ENCODE measurements at places on chromosomes 7 and 10.

- no peak for DNase-seq
Observed at GRCh38 chr7:139572704-139573385, 49.4 kb downstream of the CLEC2L start.

DNA sequence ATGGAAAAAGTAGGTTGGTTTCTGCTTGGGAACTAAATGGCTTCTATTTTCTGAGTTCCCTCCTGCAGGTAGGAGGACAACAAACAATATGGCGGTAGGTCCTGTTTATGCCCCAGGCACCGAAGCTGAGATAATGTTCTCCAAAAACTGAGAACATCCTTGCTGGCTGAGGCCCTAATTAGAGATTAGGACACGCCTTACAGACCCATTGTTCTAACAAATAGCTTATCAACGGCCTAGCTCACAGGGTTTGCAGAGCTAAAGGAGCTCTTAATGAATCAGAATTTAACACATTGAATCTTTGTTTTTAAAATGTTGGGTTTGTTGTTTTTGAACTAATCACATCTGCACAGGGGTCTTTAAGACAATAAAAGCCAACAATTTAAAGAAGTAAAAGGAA, 37.0 kb downstream of the HTR5A start:
- no peak for DNase-seq

DNA sequence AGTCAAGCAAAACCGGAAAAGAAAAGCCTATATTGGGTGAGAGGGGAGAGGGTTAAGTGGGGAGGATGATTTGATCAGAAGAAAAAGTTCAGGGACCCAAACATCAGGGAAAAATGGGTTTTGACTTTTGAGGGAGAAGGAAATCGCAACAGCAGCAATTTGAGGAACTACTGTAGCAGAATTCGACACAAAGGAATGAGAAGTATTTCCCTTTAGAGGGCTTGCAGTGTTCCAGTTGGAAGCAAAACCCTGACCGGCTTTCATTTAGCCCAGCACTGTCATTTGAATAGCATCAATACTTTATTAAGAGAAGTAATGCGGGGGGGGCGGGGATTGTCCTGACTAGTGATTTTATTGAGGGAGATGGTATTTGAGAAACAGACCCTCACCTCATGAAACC, 37.2 kb upstream of the GATA3 start:
- DNase-seq, result no peak

DNA sequence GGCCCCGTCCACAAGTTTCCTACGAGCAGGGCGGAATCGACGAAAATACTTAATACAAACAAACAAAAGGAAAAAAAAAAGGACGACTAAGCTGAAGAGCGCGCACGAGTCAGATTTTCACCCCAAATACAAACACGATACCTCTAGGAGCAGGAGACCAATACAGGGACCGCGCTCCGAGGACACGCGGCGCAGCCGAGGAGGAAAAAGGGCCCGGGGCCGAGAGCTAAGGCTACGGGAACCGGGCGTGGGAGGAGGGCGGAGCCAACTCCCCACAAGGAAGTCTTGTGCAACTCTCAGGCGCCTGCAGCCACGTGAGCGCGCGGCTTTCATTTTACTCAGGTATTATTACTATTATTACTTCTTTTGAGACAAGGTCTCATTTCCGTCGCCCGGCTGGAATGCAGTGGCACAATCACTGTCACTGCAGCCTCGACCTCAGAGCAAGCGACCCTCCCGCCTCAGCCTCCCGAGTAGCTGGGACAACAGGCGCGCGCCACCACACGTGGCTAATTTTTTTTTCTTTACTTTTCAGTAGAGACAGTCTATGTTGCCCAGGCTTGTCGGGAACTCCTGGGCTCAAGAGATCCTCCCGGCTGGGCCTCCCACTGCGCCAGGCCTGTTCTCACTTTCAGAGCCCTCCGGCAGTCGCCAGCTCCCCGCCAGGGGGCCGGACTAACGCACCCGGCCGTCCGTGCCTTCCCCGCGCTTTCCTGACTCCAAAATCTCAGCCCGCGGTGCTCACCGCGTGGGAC, 1.2 kb downstream of the HNRNPF start:
- DNase-seq, result peak; percentile 57

GRCh38 chr10:63633677-63634487, 112.7 kb downstream of the REEP3 start:
- DNase-seq, result peak; percentile 7

- DNase-seq, result no peak
Observed at GRCh38 chr7:84507529-84507928, 312.9 kb upstream of the SEMA3A start.

DNA sequence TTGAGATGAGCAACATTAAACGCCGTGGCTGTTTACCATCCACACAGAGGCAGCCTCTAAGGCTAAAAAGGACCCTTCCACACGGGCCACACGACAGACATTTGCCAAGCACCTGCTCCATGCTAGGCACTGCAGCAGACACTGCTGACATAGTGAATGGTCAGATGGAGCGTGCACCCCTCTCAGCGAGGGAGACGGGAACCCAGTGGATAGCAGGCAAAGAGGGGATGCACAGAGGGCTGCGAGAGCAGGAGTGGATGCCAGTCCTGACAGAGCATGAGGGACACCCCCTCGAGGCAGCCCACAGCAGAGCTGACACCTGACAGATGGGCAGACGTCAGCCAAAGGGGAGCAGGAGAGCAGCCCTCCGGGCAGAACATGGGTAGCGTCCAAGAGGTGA, 5.6 kb upstream of the STK32C start:
- DNase-seq, result no peak

DNA sequence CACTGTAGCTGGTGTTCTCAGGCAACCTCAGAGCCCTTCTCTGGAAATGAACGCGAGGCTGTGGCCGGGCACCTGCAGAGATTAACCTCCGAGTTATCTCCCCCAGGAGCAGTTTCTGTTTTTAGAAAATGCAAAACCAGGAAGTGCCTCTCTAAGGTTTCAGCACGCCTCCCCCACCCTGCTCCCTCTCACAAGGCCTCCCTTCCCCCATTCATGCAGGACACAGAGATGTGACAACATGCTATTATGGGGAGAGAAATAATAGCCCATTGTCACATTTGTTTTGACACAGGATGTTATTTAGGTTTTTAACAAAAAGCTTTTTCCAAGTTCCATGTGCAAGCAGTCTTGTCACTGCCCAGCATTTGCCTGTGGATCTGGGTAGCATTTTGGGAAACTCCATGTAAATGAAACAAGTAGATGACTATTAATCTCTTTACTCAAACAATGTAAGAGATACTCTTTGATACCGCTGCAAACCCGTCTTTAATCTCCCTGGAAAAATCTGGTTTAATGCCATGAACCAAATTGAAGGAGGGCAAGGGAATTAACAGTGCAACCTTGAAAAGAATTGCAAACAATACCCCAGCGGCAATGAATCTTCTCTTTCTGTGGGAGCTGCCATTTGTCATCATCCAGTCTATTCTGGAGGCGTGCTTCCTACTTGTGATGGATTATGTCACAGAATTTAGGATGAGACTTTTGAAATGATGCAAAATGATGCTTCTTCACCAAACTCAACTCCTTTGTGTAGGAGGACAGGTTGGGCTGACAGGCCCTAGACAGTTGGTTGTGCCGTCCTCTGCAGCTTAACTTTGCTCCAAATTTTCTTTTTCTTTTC, 86.5 kb upstream of the NMT2 start:
- DNase-seq, result peak; percentile 20

DNA sequence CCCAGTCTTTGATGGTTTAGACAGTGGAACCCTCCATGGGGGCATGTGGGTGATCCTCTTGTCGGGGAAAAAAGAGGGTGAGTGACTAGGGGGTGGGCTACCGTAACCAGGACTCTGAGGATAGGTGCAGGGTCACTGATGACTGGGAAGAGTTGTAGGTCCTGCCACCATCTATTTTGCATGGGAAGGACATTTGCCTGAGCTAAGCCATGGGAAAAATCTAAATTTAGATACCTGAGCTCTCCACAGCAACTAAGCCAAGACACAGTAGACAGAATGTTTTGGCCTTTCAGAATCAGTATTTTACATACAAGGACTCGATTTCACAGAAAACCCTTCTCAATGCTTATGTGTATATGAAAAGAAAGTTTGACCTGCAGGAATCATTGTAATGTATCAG, 52.7 kb downstream of the KIAA1217 start:
- no peak for DNase-seq

DNA sequence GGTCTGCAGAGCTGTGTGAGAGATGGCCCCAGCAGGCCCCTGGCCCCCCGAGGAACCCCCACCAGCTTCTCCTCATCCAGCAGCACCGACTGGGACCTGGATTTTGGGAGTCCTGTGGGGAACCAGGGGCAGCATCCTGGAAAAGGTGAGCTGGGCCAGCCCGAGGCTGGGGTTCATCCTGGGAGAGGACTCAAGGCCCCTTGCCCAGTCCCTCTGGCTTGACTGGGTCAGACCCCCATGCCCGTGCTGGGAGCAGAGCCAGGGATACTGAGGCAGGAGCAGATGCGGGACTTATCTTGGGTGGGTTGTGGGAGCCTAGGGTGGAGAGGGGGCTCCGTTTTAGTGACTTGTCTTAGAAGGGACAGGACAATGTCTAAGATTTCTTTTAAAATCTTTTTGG, 47.5 kb downstream of the ZNF467 start:
- DNase-seq, result no peak

GRCh38 chr10:4162571-4163286, 377.7 kb upstream of the KLF6 start:
- no peak for DNase-seq

All from amygdala (tissue), 56 donors.